Ovary (tissue), 10 donors: ENCODE measurements at places on chromosomes 3 and 15. TPM values are rescaled to one million over a fixed set of nuclear protein-coding genes. Genes with fewer than 3 reads are reported as not detected.

Gene UBR1
- total RNA-seq, result 34.1 TPM

DNA sequence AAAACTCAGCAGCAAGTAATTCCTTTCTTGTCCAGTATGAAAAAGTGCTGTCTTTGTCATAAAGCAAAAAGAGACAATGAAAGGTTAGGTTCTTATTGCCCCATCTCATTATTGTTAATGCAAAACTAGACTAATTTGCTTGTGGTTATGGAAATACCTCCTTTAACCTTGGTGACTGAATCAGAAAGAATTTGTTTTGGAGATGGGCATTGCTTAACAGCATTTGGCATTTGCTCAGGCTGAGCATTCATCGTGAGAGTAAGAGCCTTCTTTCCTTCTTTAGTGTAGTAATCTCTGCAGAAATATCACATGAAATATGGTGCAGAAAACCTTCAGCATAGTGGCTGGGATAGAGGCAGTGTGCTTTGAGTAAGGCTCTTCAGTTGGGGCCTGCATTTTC, 103.1 kb downstream of the CNTN6 start:
- DNase-seq, result no peak

DNA sequence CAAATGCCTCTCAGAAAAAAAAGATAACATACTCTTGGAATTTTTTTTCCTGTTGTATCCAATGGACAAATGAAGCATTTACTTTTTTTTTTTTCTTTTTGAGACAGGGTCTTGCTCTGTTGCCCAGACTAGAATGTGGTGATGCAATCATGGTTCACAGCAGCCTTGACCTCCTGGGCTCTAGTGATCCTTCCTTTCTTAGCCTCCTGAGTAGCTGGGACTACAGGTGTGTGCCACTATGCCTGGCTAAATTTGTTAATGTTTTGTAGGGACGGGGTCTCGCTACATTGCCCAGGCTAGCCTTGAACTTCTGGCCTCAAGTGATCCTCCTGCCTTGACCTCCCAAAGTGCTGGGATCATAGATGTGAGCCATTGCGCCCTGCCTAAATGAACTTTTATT, 167.2 kb downstream of the ISL2 start:
- DNase-seq, result no peak

DNA sequence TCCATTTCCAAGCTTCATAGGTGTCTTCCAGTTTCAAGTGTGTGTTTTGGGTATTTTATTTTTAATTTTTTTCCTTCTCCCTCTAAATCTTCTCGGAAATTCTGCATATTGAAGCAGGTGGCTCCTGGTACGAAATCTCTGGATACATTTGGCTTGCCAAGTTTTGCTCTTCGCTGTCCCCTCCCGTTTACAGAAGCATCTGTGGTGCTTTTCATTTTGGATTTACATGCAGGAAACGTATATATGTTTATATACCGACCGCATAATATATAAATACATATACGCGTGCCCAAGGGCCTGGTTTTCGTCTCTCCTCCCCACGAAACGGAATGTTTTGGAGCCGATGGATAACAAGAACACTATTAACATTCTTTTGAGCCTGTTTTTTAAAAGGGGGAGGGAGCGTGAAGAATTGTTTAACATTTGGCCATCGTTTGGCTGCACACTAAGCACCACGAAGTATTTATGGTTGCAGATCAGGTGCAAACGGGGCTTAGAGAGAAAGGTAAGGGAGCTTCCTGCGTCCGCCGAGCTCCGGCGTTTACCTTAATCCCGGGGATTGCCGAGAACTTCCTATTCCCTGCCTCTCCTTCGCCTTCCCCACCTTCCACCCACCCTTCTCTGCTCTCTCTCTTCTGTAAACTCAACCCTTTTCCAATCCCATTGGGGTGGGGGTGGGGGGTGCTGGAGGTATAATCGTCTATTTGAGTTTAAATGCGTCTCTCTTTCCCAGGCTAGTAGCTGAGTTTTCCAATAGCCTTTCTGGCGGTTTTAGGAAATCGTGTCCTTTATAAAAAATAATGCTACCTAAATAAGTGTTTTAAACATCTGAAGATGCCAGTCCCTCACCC, 1.1 kb upstream of the NLGN1 start:
- DNase-seq, result no peak

Gene MIX23
- total RNA-seq, result 10.3 TPM

Gene TGFBR2
- 43.3 TPM for total RNA-seq

GRCh38 chr3:108728934-108729333, 28.3 kb downstream of the RETNLB start:
- no peak for DNase-seq

DNA sequence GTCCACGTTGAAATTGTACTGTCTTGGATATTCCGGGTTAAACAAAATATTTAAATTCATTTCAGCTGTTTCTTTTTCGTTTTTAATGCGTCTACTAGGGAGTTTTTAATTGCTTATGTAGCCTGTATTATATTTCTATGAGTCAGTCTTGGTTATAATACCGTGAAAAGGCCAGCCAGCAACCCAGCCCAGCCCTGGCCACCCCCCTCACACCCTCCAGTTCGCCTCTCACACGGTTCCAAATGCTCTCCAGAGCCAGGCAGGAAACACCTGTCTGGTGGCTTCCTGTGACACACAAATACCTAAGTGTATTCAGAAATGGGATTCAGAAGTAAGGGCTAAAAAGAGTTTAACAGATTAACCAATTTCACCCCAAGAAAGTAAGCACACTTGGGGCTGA, 4.4 kb downstream of the SH3BP5 start:
- DNase-seq, result no peak

DNA sequence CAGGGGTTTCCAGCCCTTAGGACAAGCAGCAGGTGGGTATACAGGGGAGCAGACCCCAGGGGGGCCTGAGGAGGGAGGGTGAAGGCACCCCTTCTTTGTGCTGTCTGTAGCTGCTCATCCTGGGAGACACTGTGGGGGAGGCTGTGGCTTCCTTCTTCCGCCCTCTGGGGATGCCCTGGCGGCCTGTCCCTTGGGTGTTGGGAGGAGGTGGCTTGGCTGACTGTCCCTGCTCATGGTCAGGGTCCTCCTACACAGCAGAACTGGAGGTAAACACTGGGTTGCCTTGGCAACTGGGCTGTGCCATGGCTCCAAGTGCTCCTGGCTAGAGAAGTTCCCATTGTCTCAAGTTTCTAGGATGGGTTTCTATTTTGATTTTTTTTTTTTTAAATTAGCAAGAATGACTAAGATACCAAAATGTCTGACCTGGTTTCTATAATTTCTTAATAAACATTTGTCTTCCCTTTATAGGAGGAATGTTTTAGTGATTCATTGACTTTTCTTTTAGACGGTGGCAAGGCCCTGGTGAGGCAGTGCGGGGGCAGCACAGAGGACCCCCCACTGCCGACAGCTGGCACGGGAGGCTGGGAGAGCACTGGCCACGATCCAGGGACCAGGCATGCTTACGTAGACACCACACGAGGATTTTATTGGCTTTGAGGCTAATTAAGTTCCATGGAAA, 12.4 kb downstream of the KLF13 start:
- peak; percentile 76 for DNase-seq

GRCh38 chr15:40265355-40265754, 17.5 kb downstream of the ANKRD63 start:
- no peak for DNase-seq

Gene XRN1
- total RNA-seq, result 43.5 TPM
